Smooth muscle cell of the brain vasculature (primary cell): ENCODE measurements at places on chromosomes 7 and 10.

- DNase-seq, result no peak
Measured at GRCh38 chr7:101333912-101334311, 12.3 kb upstream of the IFT22 start.

- no peak for DNase-seq
Measured at GRCh38 chr7:25459057-25459456, 230.8 kb upstream of the NPVF start.

- DNase-seq, result no peak
Measured at GRCh38 chr7:5681979-5682546, 99.4 kb downstream of the RNF216 start.

- DNase-seq, result no peak
Measured at GRCh38 chr10:13823709-13824405, 237.1 kb downstream of the PRPF18 start.

- no peak for DNase-seq
Measured at GRCh38 chr7:100088621-100089457, at the start of gene COPS6. TSS of gene COPS6 (plus strand) at chr7:100088969. CDS start at chr7:100088991, 22 bp downstream.

- no peak for DNase-seq
Measured at GRCh38 chr10:97140902-97141745, 44.6 kb downstream of the SLIT1 start.
